AG08395 (cell line): ENCODE measurements at places on chromosomes 3 and 15.

DNA sequence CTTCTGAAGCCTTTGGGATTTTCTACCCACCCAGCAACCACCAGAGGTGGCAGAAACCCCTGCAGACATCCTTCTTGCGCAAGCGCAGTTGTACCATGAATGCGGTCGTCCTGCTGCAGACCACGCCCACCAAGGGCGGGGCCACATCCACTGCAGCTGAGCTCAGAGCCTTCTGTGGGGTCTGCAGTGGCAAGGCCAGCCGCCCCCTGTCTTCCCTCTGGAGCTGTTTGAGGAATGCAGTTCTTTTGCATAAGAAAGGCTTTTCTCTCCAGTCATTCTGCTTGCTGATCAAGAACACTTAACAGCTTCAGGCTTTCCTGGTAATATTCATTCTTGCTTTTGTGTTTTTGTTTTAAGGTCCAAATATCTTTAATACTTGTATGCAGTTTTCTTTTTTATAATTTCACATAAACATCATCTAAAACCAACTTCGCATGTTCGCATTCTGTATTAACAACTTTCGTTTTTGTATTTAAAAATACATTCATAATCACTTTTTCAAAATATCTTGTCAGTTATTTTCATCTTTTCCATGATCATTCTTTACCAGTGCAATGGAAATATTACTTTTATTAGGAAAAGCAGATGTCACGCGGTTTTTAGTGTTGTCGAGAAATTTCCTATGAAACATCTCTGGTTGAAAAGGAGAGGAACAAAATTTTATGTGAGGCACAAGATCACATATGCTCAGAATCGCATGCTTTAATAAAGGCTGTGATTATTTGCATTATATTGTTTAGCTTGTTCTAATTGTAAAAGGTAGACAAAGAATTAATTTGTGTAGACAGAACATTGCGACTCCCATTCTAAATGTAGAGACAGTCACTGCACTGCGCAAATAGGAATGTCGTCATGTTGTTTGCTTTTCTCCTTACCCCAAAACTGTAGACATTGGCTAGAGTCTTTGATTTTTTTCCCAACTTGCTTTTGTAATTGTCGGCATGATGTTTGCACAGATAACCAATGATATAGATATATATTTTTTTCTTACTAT lies 98.1 kb upstream of the SNRPN start:
- no peak for DNase-seq

DNA sequence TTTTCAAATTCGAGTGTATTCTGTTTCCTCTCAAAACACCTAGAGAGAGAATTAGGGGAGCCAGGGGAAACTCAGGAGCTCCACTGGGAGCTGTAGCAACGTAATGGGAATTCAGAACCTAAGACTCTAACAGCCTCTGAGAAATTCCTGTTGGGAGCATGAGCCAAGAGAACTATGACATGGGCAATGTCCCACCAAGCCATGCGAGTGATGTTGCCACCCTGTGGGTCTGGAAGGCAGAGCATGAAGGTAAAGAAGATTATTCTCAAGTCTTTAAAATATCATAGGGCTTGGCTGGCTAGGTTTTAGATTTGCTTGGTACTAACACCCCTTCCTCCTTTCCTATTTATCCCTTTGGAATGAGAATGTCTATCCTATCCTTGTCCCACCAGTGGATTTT lies 392.6 kb upstream of the ADAMTS9 start:
- DNase-seq: no peak

GRCh38 chr15:40241269-40242212 lies 2.7 kb downstream of the PAK6 start:
- no peak for DNase-seq

- DNase-seq: no peak
These were observed 810 bp downstream of the TMEM62 start for GRCh38 chr15:43134157-43134635.

GRCh38 chr3:61637088-61638051 lies 76.0 kb downstream of the PTPRG start:
- peak; percentile 30 for DNase-seq

- DNase-seq: no peak
These were observed 300.6 kb downstream of the MECOM start for GRCh38 chr3:169362868-169363267.

DNA sequence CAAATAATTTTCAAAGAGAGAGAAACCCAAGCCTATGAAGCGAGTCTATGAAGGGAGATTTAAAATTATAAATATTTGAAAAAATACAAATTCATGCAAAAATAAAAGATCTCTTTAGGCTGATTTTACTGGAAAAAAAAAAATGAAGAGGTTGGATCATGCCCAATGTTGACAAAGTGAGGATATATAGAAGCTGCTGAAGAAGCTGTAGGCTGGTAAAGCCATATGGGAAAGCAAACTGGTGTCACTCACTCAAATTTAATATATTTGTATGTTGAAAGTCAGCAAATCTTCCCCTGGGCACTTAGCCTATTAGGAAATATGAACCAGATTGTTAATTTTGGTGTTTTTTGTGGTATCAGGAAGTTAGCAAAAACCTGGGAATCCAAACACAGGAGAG lies 61.8 kb upstream of the BCHE start:
- DNase-seq: no peak

DNA sequence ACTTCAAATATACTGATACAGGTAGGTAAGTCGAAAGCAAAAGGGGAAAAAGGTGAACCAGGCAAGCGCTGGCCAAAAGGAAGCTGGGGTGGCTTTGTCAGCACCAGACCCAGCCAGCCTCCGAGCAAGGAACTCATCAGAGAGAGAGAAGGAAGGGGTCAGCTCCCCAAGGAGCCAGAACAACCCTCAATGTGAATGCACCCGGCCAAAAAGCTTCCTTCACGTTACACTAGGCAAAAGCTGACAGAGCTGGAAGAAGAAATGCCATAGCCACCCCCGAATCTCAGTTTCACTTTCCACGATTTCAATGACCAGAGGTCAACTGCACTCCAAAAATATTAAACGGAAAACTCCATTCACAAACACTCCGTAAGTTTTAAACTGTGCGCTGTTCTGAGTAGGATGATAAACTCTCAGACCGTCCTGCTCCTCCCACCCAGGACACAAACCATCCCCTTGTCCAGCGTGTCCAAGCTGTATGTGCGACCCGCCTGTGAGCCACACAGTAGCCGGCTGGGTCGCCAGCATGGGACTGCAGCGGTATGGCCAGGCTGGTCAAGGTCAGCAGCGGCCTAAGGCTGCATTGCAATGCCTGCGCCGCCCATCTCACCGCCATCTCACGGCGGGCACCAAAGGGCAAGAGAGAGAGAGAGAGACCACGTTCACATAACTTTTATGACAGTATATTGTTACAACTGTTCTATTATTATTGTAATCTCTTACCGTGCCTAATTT lies 29.7 kb downstream of the CYFIP1 start:
- no peak for DNase-seq

DNA sequence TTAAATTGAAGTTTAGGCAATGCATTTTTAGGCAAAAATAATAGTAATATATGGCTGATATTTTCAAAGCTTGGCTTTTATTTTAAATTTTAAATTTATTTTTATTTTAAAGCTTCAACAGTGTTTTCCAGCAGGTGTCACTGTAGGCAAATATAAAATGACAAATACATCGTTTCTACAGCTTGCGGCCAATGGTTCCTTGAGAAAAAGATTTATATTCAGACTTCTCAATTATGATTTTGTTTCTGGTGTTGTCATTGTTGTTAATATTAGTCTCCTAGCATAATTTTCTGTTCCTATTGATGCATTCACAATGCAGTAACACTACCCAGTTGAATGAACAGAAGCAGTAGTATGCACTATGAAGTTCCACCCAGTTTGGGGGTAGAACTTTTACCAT lies 220.7 kb upstream of the DNAJC19 start:
- DNase-seq: no peak

- peak; percentile 8 for DNase-seq
These were observed 516.7 kb downstream of the MECOM start for GRCh38 chr3:169146866-169147237.

DNA sequence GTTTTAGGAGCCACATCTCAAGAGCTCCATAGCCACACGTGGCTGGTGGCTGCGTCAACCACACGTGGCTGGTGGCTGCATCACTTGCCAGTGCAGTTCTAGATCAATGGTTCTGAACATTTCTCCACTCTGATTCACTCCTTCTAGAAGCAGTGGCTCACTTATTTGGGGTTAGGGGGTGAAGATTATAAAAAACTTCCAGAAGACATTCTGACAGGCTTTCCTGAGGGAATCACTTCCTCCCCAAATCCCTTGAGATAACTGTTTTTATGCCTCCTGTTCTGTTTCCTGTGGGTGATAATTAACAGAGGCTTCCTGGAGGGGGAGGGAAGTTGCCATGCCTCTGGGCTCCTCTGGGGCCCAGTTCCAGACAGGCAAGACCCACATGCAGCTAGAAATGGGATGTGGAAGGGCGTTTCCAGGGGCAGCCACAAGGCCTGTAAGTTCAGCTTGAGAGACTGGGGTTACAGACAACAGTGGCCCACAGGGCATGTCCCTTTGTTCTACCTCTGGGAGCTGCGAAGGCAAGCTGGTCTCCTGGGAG lies 23.6 kb downstream of the HEG1 start:
- peak; percentile 10 for DNase-seq

DNA sequence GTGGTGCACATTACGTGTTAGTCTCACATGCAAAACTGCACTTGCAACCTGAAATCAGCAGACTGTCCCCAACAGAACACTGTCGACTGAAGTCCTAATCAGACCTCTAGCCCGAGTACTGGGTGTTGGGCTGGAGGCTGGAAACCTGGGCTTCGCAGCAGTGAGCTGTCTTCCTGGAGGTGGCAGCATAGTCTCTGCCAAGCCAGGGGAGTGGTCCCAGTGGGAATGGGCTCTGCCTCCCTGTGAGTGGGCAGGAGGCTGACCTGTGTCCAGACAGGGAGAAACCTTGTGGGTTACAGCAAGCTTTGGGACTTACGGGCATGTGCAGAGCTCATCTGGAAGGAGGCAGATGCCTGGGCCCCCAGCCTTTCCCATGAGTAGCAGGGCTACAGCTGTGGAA lies 38.2 kb upstream of the MYZAP start:
- DNase-seq: no peak

DNA sequence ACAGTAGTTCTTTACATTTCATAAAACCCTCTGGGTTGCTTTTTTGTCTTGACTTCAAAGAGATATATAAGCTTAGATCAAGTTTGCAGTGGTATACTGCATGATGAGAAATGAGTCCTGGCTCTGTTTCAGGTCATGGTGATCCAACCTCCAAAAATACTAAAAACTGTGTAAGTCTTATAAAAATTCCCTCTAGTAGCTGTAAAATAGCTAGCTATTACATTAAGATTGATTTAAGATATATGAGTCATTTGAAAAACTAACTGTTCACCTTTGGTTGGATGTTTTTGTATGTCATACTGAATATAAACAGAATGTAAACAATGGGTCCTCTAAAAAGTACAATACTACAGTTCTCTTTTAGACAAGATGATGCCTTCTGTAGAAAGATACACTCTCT lies 879.2 kb downstream of the ROBO1 start:
- DNase-seq: no peak

DNA sequence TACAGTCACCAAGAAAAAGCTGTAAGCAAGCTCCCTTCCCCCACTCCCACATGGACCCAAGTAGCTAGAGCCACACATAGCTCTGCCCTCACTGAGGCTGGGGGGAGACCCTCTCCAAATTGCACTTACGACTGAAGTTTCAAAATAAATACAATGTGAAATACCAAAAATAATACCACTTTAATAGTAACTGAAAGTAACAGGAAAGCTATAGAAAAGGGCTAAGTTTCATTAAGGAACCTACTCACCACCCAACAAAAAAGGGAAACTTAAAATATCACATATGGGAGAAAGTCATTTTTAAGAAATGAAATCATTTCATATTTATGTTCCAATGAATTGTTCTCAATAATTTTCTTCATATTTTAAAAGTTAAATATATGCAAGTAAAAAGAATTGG lies 130.4 kb upstream of the UBE2E2 start:
- no peak for DNase-seq

DNA sequence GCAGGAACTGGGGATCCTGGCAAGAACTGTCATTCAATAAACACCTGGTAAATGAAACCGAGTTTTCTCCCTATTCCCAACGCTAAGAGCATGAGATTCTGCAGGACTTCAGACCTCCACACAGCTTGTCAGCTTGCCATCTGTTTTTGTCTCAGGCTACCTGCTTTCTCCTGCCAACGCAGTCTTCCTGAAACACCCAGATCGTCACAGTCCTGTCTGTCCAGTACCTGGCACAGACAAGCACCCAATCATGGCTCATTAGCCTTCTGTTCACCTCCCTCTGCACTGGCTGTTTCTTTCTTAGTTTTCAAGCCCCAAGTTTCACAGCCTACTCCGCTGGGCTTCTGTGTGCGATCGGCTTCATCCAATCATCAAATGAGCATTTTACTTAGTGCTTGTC lies 5.0 kb downstream of the SLC12A8 start:
- DNase-seq: no peak

- no peak for DNase-seq
These were observed 25.0 kb downstream of the GMPS start for GRCh38 chr3:155895379-155895900.

DNA sequence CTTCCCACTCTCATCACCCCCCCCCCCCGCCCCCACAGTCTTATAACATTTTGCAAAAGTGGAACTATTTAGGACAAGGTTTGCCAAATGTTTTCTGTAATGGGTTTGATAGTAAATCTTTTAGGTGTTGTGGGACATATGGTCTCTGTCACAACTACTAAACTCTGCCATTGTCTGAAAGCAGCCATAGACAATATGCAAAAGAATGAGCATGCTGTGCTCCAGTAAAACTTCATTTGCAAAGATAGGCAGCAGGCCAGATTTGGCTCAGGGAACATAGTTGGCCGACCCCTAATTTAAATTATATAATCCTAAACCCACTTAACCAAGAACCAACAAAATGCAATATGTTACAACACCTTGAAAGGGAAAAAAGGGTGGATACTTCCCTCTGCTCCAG lies 46.4 kb downstream of the TIPARP start:
- no peak for DNase-seq

- DNase-seq: no peak
These were observed 67.6 kb downstream of the TP63 start for GRCh38 chr3:189698811-189699210.

DNA sequence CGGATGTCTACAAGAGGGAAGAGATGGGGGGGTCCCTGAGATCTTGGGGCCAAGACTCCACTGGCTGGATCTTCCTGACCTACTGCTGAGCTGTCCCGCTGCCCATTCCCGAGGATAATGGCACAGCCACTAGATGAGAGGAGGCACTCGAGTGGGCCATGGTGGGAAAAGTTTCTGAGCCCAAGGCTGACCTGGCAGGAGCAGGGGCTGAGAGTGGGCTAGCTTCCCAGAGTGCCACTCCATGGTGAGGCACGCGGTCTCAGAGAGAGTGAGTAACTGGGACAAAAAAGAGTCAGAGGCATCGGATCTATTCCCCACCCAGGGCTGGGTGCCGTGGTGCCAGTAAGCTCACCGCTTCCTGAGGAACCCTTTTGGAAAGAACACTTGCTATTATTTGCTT lies 10.9 kb downstream of the SLC51B start:
- DNase-seq: no peak

DNA sequence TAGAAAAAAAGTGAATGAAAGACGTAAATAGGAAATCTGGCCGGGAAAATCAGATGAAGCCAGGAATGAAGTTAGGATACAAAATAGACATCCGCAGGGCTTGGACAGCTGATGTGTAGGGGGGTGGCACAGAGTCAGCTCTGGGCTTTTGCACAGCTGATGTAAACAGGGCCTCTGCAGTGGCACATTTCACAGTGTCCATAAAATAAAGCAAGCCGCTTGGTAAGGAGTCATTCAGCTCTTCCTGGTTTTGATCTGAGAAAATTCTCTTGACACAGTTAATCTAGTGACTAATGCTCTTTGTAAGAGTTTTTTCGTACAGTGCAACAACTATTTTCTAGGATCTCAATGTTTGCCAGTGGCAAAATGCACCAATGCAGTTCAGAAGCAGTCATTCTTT lies 153.3 kb downstream of the USP13 start:
- peak; percentile 3 for DNase-seq
